ENCODE measurements at places on chromosomes 13 and 19. TPM values are rescaled to one million over a fixed set of nuclear protein-coding genes. Genes with fewer than 3 reads are reported as not detected.

Gene SLAIN1
- total RNA-seq, result 7.1 TPM

Gene PRKCG
- not detected for total RNA-seq

Gene PTPRS
- total RNA-seq, result 39.3 TPM

DNA sequence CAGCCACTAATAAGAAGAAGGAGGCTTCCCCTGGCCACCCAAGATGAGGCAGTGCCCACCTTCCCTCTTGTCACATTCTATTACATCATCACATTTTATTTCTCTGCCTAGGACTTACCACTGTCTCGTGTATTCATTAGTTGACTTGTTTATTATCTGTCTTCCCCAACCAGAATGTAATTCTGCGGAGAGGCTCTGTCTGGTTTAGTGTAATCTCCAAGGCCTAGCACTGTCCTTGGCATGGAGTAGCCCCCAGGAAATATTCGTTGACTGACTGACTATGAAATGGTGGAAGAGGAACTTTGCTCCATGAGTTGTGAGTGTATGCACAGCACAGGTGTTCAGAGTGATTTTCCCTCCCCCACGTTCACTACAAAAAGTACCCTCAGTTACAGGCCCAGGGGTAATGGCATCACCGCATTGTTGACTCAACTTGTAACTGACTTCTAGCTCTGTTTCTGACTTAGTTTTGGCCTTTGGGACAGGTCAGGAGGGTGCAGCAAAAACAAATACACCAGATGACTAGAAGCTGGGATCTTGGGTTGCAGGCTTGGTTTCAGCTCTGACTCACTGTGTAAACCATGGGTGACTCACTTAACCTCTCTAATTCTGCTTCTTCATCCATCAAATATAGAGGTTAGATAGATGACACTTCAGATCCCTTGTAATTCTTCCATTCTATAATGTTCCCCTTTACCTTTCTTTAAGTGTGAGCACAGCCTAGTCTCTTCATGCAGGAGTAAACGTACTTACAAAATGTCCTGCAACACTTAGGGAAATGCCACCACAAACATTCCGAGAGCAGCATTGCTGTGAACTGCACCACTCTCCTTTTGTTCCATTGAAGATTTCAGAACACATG lies 229.7 kb downstream of the KCNRG start:
- no peak for DNase-seq

GRCh38 chr19:15584095-15584494 lies 30.9 kb upstream of the CYP4F8 start:
- no peak for DNase-seq

GRCh38 chr13:27005976-27006518 lies 165.6 kb downstream of the USP12 start:
- DNase-seq, result no peak

DNA sequence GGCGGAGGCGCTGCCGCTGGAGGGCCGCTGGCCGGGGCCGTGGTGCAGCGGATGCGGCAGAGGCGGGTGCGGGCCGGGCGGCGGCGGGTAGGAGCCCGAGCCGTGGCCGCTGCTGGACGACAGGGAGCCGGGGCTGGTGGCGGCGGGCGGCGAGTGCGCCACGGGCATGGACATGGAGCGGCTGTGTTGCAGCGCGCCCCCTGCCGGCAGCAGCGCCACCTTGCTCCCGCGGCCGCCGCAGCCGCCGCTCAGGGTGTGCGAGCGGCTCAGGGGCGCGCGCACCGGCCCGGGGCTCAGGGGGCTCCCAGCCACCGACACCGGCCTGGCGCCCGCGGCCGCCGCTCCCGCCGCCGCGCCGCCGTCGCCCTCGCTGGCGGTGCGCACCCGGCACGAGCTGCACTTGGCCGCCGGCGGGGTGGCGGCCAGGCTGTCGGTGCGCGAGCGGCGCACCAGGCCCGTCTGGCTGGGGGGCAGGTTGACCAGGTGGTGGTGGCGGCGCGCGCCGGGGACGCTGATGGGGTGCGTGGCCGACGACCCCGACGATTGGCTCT lies 1.7 kb downstream of the IRS2 start:
- DNase-seq, result peak; percentile 91

GRCh38 chr13:42865768-42866102 lies 84.4 kb downstream of the FAM216B start:
- no peak for DNase-seq

DNA sequence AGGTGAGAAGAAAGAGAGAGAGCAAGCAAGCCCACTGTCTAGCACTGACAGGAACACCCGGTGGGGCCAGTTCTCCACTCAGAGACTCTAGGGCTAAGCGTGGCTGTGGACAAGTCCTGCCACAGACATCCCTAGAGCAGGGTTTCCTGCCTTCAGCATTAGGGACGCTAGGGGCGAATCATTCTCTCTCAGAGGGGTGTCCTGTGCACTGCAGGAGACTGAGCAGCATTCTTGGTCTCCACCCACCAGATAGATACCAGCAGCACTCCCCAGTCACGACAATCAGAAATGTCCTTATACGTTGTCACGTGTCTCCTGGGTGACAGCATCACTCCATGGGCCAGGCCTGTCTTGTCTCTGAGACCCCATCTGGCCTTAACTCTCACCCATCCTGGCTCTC lies 1.5 kb downstream of the OR10H1 start:
- no peak for DNase-seq

GRCh38 chr13:101325423-101325822 lies 90.9 kb downstream of the NALCN start:
- DNase-seq, result no peak

DNA sequence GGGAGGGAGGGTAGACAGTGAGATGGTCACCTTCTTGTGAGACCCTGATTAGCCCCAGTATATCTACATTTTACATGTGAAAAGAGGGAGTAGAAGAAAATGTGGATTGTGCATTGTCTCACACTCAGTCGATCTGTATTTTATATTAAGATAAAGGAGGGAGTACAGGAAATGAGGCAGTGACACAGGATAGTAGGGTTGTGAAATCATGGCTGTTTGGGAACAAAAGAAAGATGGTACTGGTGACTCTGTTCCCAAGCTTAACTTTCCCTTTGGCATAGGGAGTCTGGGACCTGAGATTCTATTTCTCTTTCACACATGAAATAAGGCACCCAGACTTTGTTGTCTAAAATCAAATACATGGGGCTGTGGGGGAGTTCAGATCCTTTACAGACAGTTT lies 194.7 kb downstream of the ABCC4 start:
- no peak for DNase-seq

- DNase-seq, result no peak
These were observed 293.7 kb downstream of the PCDH17 start for GRCh38 chr13:57925250-57925649.

DNA sequence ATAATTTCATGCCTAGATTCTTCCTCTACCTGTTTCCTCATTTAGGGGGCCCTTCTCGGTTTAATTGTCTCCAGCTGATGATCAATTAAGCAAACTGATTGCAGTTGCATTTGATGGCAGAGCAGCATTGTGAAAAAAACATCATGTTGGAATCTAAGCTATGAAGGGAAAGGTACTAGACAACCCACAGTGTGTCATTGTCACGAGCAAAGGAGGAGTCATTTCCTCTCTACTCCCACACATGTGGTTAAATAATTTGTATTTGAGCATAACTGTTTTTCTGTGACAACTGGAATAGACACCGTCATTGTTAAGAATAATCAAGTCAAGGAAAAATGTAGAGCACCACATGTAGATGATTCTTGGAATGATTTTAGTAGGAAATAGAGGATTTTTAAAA lies 240.3 kb downstream of the DCT start:
- DNase-seq, result no peak

GRCh38 chr13:95499811-95500712 lies 52.5 kb upstream of the CLDN10 start:
- no peak for DNase-seq

Data from left ventricle myocardium superior (tissue), 1 donor.